ENCODE measurements at places on chromosomes 13 and 19. TPM values are rescaled to one million over a fixed set of nuclear protein-coding genes. Genes with fewer than 3 reads are reported as not detected.

Gene PODNL1
- total RNA-seq = not detected

Gene TJP3
- total RNA-seq = 2.4 TPM

GRCh38 chr13:93244141-93244917 lies 17.7 kb downstream of the GPC6 start:
- no peak for DNase-seq
- no peak overlapping the region for H3K27ac ChIP-seq
- no peak overlapping the region for H3K4me3 ChIP-seq

DNA sequence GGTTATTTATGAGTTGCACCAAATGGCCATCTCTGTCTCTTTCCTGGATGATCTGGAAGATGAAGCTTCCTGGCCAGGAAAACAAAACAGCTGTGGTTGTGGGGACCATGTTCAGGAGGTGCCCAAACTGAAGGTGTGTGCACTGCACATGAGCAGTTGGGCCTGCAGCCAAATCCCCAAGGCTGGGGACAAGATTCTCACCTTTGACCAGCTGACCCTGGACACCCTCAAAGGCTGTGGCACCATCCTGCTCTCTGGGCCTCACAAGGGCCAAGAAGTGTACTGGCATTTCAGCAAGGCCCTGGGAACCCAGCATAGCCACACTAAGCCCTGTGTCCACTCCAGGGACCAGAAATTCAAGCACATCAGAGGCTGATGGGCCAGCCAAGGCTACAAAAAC lies 84.2 kb downstream of the KCNRG start:
- no peak for DNase-seq
- H3K27ac ChIP-seq = no peak overlapping the region
- H3K4me1 ChIP-seq = peaks cover 46% of the 10 kb centered on the region
- H3K4me3 ChIP-seq = no peak overlapping the region
- no peaks in the 10 kb centered on the region for H3K27me3 ChIP-seq

- H3K36me3 ChIP-seq = no peaks in the 10 kb centered on the region
- no peaks in the 10 kb centered on the region for H3K4me1 ChIP-seq
- no peaks in the 10 kb centered on the region for H3K27me3 ChIP-seq
- H3K4me3 ChIP-seq = no peak overlapping the region
Measured at GRCh38 chr19:40387155-40387554, 2.8 kb downstream of the HIPK4 start.
